ENCODE measurements at places on chromosomes 5 and 9.

- peak; percentile 92 for DNase-seq
Observed at GRCh38 chr5:8907168-8907868, 638.6 kb downstream of the SEMA5A start.

GRCh38 chr9:36346569-36346968, 53.5 kb downstream of the RNF38 start:
- no peak for DNase-seq

GRCh38 chr9:69195668-69196067, 21.6 kb downstream of the TJP2 start:
- DNase-seq, result no peak

- DNase-seq, result no peak
Observed at GRCh38 chr5:135724617-135725016, 109.8 kb upstream of the SLC25A48 start.

DNA sequence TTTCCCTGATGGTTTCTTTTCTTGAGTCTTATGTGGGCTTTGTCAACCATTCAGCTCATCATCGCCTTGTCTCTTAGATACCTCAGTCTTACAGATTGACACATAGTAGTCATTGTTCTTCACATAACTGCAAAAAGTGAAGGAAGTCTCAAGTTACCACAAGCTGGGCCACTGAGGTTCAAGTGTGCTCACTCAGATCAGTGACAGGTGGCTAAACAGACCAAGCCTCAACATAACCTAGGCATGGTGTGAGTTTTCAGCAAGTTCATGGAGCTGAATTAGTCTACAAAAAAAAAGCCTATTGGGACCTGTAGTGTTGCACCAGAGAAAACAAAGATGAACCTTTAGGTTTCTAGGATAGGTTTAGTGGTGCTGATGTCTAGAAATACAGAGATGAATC, 58.2 kb downstream of the RFK start:
- DNase-seq, result no peak
